ENCODE measurements at places on chromosomes 11 and 22.

GRCh38 chr22:24845041-24845898 is 39.3 kb downstream of the SGSM1 start:
- no peak for DNase-seq

DNA sequence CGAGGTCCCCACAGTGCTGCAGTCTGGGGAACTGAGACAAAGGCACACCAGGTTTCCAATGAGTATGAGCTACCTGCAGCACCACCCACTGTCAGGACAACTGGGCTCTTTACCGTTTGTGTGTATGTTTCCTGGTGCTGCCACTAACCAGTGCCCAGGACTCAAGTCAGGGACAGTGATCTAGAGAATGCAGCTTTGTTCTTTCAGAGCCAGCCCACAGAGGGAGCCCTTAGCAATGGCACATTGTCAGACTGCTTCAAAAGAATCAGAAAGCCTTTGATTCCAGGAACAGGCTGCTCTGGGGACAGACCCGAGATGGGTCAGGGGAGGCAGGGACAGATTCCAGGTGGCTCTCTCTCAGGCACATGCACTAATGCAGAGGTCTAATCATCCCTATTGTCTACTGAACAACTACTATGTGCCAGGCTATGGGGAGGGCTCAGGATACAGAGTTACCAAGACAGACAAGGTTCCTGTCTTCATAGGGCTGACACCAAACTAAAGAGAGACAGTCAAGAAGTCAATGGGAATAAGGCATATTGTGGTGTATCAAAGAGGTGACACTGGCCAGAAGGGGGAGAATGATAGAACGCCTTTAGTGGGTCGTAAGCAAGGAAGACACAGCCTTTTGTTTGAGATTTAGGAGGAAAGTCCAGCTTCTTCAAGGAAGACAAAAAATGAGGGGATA is 103.7 kb downstream of the VPREB1 start:
- no peak for DNase-seq

- no peak for DNase-seq
These were observed 3.8 kb downstream of the NCF4 start for GRCh38 chr22:36864454-36865215.

GRCh38 chr11:73266646-73267020 is 5.5 kb upstream of the P2RY6 start:
- no peak for DNase-seq

DNA sequence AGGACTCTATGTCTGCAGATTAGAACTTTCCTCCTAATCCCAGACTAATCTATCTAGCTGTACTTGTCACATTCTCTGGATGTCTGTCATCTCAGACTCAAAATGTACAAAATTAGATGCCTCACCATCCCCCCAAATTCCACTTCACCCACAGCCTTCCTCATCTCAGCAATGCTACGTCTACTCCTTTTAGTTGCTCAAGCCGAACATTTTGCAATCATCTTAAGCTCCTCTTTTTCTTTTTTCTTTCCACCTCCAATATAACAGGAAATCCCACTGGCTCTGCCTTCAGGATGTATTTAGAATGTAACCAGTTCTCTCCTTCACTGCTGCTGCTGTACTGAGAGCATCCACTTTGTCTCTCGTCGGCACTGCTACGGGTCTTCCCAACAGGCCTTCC is 1091.8 kb downstream of the TBC1D22A start:
- no peak for DNase-seq

DNA sequence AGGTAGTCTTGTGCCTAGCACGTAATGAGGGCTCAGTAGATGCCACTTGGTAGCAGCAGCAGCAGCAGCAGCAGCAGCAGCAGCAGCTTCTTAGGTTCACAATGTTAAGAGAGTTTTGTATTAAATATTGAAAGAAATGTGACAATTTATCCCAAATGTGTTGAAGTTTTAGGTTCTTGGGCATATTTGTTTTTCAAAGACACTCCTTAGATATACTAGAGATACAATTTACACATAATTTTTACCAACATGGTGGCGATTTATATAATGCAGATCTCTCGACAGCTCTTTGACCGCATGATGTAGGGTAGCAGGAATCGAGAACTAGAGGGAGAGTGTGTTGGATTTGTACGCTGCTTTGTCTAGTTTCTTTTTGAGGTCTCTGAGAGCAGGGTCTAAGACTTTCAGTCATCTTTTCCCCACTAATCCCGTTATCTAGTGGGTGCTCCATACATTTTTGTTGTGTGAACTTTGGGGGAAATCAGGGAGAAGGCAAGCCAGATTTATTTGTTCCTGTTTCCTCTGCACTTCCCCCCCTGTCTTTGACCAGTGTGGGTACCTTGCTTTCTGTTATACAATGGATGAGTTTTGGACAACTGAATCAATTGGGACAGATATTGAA is 1.4 kb downstream of the FDX1 start:
- no peak for DNase-seq

- DNase-seq: no peak
These were observed 801 bp upstream of the TXNRD2 start for GRCh38 chr22:19942157-19943081.

- no peak for DNase-seq
These were observed 58.0 kb upstream of the FADD start for GRCh38 chr11:70145071-70145470.

DNA sequence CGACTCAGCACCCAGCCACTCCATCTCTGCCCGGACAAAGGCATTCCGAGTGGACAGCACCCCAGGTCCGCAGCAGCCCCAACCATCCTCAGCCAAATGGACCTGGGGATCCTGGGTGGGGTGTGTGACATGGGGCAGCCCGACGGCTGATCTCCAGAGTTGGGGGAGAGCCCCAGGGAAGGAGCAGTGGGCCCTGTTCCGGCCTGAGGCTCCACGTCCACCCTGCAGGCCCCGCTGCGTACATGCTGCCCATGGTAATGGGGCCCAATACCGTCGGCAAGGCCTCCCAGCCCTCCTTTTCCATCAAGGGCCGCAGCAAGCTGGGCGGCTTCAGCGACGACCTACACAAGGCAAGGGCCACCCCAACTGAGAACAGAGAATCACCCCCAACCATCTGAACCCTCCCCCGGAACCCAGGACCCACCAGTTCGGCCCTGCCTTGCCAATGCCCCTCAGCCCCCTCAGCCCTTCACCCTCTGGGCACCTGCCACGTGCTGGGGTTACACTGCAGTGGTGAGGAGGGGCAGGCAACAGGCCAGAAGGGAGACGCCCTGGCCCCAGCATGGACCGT is 5.4 kb downstream of the SCGB1C1 start:
- no peak for DNase-seq

DNA sequence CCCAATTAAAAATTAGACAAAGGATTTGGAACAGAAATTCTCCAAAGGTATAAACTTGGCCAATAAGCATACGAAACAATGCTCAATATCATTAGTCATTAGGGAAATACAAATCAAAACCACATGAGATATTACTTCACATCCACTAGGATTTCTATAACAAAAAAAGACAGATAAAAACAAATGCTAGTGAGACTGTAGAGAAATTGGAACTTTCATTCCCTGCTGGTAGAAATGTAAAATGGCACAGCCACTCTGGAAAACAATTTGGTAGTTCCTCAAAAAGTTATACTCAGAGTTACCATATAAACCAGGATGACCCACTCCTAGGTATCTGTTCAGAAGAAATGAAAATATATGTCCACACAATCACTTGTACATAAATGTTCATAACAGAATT is 71.6 kb downstream of the RPL27A start:
- DNase-seq: no peak

GRCh38 chr11:112156956-112157766 is 6.7 kb downstream of the IL18 start:
- DNase-seq: no peak

GRCh38 chr11:106464728-106465127 is 387.3 kb downstream of the AASDHPPT start:
- no peak for DNase-seq

- DNase-seq: no peak
These were observed 1.2 kb upstream of the OLFML1 start for GRCh38 chr11:7484131-7484530.

DNA sequence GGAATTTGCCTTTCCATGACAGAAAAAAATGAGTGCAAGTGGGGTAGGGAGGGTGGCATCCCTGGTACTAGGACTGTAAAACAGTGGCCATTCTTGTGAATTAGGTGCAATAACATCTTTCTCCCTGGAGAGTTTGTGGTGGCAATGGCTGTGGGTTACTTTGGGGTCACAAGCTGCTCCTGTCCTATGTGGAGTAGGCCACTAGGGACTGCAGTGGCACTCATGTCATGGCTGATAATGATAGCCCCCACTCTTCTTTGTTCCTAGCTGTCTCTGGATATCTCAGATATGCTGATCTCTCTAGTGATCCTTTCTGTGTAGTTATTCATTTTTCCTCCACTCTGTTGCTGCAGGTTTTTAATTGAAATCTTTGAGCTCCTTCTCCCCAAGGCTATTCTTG is 270.5 kb upstream of the CHORDC1 start:
- no peak for DNase-seq

GRCh38 chr11:17244046-17244445 is 32.5 kb upstream of the NUCB2 start:
- DNase-seq: no peak

DNA sequence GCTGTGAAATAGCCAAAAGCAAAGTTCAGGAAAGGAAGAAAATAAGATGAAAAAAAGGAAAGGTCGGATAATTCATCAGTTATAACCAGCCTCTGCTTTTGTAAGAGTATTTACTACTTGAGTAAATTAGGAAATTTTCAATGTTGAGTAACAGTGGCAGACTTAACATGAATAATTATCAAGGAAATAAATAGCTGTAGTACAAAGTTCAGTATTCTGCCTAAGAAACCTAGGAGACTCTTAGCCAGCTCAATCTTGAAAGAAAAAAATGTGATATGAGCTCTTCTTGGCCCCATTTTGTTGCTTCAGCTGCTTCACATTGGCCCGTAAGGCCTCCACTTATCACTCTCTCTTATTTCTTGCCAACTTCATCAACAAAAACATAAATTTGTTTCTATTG is 17.0 kb upstream of the DNAJB7 start:
- DNase-seq: no peak

- no peak for DNase-seq
These were observed 48.2 kb downstream of the NECTIN1 start for GRCh38 chr11:119680541-119681360.

DNA sequence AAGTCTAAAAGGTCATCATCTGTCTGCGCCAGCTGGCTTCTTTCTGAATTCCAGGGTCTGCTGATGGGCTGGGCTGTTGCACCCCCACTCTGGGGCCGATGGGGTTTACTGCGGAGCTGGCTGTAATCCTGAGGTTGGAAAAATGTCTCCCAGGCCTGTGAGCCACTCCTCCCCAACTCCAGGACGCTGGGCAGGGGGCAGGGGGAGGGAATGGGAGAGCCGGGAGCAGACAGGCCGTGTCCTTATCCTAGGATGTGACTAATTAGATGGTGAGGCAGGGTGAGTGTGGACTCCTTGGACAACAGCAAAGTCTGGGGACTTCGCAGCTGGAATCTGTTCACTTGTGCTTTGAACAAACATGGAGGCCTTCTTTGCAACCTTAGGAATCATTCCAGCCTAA is 48.7 kb downstream of the LRRC32 start:
- DNase-seq: no peak

Measured in stimulated activated CD8-positive, alpha-beta memory T cell treated with anti-CD3 and anti-CD28 coated beads, Interleukin-2, amount 100 ng/mL, for 1 hour (primary cell).